ENCODE measurements at places on chromosomes 2 and 18.

GRCh38 chr2:41068740-41069139, 616.9 kb upstream of the SLC8A1 start:
- no peak for DNase-seq

GRCh38 chr2:173876833-173877413, 88.2 kb downstream of the SP3 start:
- no peak for DNase-seq

DNA sequence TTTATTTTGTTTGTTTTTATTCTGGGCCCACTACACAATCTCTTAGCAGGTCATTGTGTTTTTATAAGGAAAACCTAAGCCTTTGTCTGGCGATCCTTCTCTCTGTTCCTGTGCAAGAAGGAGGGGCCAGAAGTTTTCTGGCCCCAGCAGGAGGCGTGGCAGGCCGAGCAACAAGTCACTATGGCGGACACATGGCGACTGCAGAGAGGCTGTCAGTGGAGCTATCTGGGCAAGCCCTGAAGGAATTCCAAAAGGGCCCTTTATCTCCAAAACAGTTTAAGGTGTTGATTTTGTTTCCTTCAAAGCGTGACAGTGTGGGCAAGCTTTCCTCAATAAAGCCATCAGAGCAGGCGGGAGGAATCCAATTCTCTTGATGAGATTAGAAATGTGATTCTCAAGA, 118.8 kb upstream of the CTAGE1 start:
- no peak for DNase-seq

- DNase-seq, result no peak
Measured at GRCh38 chr2:27967076-27967475, 76.5 kb downstream of the BABAM2 start.

- DNase-seq, result no peak
Measured at GRCh38 chr2:108579623-108580022, 45.4 kb downstream of the LIMS1 start.

DNA sequence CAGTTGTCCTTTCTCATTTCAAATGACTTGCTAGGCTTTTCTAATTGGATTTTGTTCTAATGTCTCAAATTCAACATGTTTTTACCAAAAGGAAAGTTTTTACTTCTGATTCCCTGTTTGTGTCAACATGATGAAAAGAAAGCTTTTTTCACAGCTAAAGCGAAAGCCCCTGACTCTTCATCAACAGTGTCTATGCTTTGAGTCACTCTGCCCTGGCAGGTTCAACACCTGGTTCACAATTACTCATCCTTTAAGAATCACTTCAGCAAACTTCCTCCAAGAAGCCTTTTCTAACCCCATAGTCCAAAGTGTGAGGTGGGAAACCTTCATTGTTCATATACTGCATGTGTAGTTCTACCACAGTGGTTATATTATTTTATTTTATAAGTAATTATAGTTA, 7.6 kb upstream of the DSG2 start:
- DNase-seq, result no peak

DNA sequence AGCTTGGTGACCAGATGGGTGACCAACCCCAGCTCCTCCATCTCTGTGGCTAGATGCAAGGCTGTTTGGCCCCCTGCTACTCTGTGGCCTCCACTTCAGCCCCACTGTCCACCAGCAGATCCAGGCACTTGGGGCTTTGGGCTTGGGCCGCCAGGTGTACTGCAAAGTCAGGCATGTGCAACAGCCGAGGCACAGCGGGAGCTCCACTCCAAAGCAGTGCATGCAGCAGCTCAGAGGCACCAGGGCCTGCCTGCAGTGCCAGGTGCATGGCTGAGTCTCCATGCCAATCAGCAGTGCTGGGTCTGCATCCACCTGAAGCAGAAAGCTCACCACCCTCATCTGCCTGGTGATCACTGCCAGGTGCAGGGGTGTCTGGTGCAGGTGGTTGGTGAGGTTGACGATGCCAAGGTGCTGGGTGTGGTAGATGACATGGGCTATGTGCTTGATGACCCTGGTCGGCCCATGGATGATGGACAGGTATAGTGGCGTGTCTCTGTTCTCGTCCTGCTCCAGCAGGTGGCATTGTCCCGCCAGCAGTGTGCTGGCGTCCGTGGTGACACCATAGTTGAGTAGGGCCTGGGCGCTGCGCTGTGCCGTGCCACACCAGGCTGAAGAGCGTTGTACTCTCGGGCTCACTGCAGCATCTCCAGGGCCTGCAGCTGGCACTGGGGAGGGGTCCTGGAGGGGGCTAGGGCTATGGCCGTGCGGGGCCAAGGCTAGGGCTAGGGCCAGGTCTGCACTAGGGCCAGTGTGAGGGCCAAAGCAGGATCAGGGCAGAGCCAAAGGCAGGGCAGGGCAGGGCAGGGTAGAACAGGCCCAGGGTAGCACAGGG, 1.0 kb upstream of the ANKRD62 start:
- DNase-seq, result no peak

GRCh38 chr2:229857634-229858033, 64.2 kb downstream of the TRIP12 start:
- no peak for DNase-seq

GRCh38 chr2:69344305-69344704, 42.7 kb downstream of the GFPT1 start:
- DNase-seq, result no peak

GRCh38 chr2:39632876-39633275, 32.8 kb upstream of the TMEM178A start:
- no peak for DNase-seq

- no peak for DNase-seq
Measured at GRCh38 chr2:228369400-228370031, 188.0 kb upstream of the SPHKAP start.

GRCh38 chr18:59621027-59621426, 76.2 kb downstream of the CCBE1 start:
- no peak for DNase-seq

GRCh38 chr2:219912491-219912921, 285.1 kb downstream of the SLC4A3 start:
- no peak for DNase-seq

DNA sequence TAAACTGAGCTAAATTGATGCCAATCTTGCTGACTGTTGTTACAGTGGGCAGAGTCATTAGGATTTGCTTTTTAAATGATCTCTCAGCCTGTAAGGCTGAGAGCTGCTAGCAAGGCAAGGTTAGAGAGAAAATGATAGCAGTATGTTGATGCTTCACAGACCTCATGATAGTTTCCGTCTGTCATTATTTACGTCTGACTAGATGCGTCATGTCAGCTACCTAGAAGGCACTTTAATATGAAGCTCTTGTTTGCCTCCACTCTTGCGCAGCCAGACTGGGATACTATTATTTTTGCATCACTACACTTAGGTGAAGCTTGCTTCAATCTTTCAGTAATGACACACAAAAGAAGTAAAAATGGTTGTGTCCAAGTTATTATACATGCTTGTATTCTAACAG, 313.8 kb downstream of the LNPK start:
- DNase-seq, result no peak

- DNase-seq, result no peak
Measured at GRCh38 chr2:221969087-221969829, 329.5 kb downstream of the PAX3 start.

GRCh38 chr2:16092861-16093638, 152.7 kb downstream of the MYCN start:
- DNase-seq, result no peak

DNA sequence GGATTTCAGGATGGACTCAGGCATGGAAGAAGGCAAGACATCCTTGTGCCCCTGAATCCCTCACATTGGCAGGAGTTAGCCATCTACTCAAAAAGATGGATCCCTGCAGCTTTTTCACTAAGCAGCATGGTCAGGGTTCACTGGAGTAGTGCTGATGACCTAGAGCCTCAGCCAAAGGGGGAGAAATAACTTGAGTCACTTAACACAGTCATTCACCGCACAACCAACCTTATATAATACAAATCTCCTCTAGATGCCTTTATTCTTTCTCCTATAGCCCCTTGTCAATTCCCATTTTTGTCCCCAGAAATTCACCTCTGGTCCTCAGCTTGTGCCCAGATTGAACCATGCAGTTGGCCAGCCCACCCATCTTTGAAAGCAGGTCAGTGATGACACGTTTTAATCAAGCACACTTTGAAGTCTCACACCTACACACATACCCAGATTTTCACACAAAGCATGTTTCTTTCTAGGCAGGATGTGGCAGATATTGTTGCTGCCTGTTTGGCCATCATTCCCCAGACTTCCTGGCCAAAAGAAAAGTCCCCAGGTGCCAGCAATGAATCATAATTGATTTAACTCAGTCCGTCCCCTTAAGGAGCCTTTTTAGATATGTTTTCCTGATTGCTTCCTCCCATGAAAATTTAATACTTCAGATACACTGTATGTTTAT, 84.2 kb downstream of the LBH start:
- DNase-seq, result no peak

- no peak for DNase-seq
Measured at GRCh38 chr2:206971805-206972204, 32.5 kb downstream of the CPO start.

DNA sequence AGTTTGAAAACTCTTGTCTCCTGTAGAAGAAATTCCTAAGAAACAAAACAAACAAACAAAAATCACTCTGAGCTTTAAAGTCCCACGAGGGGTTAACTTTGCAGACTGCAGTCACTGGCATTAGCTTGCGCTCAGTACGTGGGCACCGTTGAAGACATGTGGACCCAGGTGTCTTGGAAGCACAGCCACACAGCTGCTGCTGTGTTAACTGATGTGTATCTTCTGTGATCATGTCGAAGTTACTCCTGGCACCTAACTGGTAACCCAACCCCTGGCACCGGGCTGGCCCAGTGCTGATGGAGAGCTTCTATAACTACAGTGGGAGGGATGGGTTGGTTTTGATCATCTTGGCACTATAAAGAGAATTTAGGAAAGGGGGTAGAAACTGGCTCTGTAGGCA, 51.6 kb upstream of the FHL2 start:
- DNase-seq, result no peak

- DNase-seq, result no peak
Measured at GRCh38 chr2:162062559-162062958, 11.5 kb downstream of the DPP4 start.

- DNase-seq, result no peak
Measured at GRCh38 chr2:140873915-140874531, 1256.8 kb downstream of the LRP1B start.

GRCh38 chr2:77028032-77028600, 494.1 kb downstream of the LRRTM4 start:
- no peak for DNase-seq

- no peak for DNase-seq
Measured at GRCh38 chr2:44433895-44434294, 72.1 kb downstream of the CAMKMT start.

DNA sequence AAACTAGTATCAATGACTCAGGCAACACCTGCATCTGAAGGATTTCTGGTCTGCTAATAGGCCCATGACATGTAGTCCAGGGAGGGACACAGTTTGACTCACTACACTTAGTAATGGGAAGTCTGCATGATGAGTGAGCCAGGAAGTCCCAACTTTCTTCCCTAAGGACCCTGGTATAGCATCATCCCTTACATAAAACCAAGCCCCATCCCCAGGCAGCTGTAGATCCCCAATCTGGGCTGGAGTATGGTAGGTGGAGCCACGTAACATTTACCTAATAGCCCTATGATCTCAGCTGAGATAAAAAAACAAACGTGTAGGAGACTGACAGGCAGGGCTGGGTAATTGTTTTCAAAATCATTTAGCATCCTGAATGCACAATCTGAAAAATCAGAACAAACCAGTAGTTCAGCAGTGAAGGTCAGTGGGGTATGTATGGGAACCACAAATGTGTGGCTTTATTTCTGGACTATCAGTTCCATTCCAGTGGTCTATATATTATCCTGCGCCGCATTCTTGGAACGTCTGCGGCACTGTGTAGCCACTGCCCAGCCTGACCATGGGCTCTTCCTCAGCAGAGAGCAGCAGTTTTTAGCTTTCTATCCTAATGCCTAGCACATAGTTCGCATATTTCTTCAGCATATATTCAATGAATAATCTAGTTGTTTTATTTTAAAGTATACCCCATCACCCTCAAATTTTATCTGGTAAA, 33.5 kb downstream of the EPB41L3 start:
- DNase-seq, result no peak

GRCh38 chr2:85712336-85712735, 18.2 kb downstream of the GNLY start:
- no peak for DNase-seq

DNA sequence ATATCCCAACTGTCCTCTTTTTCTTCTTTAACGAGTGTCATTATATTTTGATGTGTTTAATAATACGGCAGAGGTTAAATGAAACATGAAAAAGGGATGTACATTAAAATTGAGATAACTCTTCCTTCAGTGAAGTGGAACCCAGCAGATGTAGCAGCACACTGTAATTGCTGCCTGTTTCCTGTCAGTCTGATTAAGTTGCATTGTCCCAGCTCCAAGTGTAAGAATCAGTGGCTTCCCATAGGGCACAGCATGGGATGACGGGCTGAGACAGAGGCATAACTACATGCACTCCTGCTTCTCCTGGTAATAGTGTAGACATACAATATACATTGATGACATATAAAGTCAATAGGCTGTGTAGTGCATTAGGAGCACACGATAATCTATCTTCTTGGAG, 175.8 kb upstream of the TCF4 start:
- no peak for DNase-seq

DNA sequence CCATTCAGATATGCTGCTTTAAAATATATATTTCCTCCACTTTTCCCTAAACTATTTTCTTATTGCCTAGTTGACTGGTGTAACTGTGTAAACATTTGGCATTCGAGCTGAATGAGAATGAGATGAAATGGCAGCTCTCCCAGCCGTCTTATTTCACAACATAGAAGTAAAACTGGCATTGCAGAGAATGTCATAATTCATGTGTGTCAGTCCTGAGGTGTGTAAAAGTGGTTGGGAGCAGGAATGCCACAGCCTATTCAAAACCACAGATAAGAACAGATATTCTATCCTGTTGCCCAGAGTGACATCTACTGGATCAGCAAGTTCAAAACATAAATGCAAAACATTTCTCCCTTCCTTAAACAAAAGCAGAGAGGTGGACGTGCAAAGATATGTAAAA, 565.5 kb upstream of the CHAC2 start:
- no peak for DNase-seq

- no peak for DNase-seq
Measured at GRCh38 chr18:9941103-9941502, 27.3 kb downstream of the VAPA start.

DNA sequence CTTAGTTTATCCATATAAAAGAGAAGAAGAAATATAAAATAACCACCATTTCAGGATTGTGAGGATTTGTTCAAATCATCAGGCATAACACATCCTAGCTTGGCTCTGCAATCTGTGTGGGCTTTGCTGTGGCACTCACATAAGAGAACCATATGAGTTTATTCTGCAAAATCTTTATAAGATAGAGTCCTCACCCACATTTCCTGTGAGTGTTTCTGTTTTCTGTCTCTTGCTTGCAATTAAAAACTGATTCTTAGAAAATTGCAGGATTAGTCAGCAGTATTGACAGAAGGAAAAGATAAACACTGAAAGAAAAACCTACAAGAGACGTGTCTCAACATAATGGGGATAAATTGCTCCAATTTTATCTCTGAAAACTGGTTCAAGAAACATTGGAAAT, 258.5 kb downstream of the RND3 start:
- no peak for DNase-seq

GRCh38 chr2:154771664-154772284, 73.3 kb downstream of the KCNJ3 start:
- DNase-seq, result no peak

- no peak for DNase-seq
Measured at GRCh38 chr2:148614014-148614321, 30.6 kb upstream of the EPC2 start.

Data from effector CD4-positive, alpha-beta T cell (primary cell).